ENCODE measurements at places on chromosomes 2 and 18.

DNA sequence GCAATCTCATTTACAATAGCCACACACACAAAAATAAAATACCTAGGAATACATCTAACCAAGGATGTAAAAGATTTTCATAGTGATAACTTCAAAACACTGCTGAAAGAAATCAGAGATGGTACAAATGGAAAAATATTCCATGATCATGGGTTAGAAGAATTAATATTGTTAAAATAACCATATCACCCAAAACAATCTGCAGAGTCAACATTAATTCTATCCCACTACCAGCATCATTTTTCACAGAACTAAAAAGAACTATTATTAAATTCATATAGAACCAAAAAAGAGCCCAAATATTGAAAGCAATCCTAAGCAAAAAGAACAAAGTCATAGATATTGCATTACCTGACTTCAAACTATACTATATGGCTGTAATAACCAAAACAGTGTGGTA lies 50.4 kb downstream of the ZNF385B start:
- DNase-seq = no peak

DNA sequence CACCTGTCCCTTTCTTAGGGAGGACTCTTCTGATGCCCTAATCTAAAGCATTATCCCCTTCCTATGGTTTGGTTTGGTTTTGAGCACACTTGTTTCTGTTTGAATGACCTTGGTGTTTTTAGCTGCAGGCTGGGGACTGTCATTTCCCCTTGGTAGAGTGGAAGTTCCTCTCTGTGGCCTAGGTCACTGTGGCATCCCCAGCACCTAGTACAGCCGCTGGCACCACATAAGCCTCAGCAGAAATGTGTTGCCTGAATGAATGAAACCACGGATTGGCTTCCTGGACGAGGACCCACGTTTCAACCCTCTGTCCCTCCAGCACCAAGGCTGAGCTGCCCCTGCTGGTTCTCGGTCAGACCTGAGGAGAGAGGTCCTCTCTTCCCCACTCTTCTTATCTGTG lies 159.9 kb downstream of the CTIF start:
- no peak for DNase-seq

GRCh38 chr2:238305092-238305862 lies 15.0 kb upstream of the TRAF3IP1 start:
- no peak for DNase-seq

- DNase-seq = no peak
Observed at GRCh38 chr2:4618141-4618540, 914.8 kb downstream of the DCDC2C start.

DNA sequence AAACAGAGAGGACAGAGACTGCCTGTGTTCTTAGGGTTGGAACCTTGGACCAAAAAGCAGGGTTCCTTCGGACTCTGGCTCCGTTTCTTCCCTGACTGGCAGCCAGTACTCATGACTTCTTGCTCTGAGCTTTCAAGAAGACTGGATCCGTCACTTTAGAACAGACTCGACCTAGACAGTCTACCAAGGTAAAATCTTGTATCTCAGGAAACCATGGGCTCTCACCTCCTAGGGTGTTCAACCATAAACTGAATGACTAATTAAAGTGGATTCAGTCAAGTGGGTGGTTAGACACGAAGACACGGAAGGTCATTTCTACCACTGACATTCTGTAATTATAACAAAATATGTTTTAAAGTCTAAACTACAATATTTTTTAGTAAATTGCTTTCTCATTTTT lies 153.8 kb upstream of the SLC39A10 start:
- DNase-seq = no peak

- DNase-seq = peak; percentile 41
Observed at GRCh38 chr2:12183032-12183645, 436.7 kb downstream of the LPIN1 start.

Data from suppressor macrophage treated with lipopolysaccharide for 1 hour (primary cell).